Osteoblast (primary cell): ENCODE measurements at places on chromosomes 5 and 9. TPM values are rescaled to one million over a fixed set of nuclear protein-coding genes. Genes with fewer than 3 reads are reported as not detected.

ARID3C gene
- under 0.01 TPM in 1 of 2 replicates, not detected in the other for total RNA-seq

UIMC1 gene
- total RNA-seq: 34.5 and 40.9 TPM in 2 replicates

EGFL7 gene
- total RNA-seq: 3.3 and 6.2 TPM in 2 replicates

DDX4 gene
- total RNA-seq: under 0.01 TPM in 1 of 2 replicates, not detected in the other

HTR1A gene
- total RNA-seq: not detected in 2 replicates

ZNF883 gene
- 7.2 and 7.7 TPM in 2 replicates for total RNA-seq

TRAF2 gene
- total RNA-seq: 6.2 and 6.8 TPM in 2 replicates

ARL14EPL gene
- not detected in 2 replicates for total RNA-seq

CYSRT1 gene
- total RNA-seq: 1.1 and 1.5 TPM in 2 replicates

ENHO gene
- under 0.01 and 0.29 TPM in 2 replicates for total RNA-seq
